ENCODE measurements at places on chromosomes 5 and 9. TPM values are rescaled to one million over a fixed set of nuclear protein-coding genes. Genes with fewer than 3 reads are reported as not detected.

GRCh38 chr9:68653141-68653595 lies 51.9 kb upstream of the PIP5K1B start:
- DNase-seq = no peak

- no peak for DNase-seq
Observed at GRCh38 chr5:150167908-150168307, 1.3 kb downstream of the CDX1 start.

The FSTL4 gene
- not detected for total RNA-seq

- no peak for DNase-seq
Observed at GRCh38 chr9:113139225-113139829, 11.5 kb upstream of the SLC31A2 start.

DNA sequence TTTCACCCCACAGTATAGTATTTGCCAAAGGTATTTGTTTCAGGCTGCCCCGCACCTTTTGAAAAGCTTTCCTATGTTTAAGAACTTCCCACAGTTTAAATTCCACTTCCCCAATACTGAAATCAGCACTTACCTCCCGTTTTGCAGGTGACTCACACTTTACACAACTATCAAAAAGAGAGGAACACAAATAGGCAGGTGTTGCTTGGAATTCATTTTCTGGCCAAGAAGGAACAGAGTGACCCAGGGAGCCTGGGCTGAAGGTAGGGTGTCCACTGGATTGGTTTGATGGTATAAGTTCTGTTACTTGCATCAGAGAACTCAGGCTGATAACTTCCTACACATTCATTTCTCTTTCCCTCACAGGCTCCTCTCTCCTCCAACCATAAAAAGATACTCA lies 60.1 kb upstream of the SLC30A5 start:
- DNase-seq = no peak

DNA sequence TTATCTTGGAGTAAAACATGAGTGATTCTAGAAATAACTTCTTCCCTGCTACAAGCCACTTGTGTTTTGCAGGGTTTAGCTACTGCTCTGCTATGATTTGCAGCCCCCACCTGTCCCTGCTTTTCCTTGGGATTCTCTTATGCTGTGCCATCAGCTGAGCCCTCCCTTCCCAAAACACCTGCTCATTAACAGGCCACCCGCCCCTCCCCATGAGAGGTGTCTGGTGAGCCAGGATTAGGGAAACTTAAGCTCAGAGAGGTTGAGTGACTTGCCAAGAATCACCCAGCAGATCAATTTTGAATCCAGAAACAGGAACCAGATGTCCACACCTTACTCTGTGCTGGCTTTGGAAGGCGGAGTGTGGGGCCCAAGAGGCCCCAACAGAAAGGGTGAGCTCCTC lies 111.7 kb upstream of the CXCL14 start:
- DNase-seq = no peak

DNA sequence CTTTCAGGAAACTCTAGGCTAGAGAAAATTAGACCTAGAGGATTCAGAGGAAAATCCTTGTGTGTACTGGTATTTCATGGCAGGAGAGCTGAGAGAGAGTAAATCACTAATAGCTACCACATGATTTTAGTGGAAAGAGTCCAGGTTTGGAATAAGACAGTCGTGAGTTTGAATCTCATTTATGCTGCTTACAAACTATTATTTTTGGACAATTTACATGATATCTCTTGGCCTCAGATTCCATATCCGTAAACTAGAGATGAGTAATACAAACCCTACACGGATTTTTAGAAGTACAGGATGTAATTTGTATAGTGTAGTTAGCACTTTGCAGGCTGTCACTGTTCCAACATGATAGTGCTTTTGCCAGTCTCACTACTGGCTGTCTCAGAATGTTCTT lies 2.7 kb downstream of the IL31RA start:
- no peak for DNase-seq

The OLFML2A gene
- total RNA-seq = 41.1 TPM

DNA sequence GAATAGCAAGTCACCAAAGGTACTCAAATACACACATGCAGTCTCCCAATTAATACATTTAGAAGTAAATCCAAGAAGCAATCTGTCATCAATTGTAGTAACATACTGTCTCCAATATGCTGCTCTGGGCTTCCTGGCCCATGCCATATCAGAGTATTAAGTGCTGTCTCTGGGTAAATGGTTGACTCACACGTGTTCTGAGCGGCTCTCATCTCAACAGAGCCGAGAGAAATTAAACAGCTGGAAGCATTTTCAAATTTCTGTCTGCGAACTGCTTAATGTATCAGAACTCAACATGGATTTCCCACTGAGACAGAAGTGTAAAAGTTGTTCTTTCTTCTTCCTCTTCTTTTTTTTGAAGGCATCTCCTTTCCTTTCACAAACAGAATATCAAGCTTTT lies 247.3 kb upstream of the TAS2R1 start:
- DNase-seq = no peak
